ENCODE measurements at places on chromosomes 4 and X. TPM values are rescaled to one million over a fixed set of nuclear protein-coding genes. Genes with fewer than 3 reads are reported as not detected.

- H3K27me3 ChIP-seq = no peaks in the 10 kb centered on the region
- no peak overlapping the region for H3K27ac ChIP-seq
- DNase-seq = no peak
- H3K4me3 ChIP-seq = no peak overlapping the region
- H3K4me1 ChIP-seq = no peaks in the 10 kb centered on the region
Observed at GRCh38 chr4:56764775-56765174, 56.7 kb downstream of the SPINK2 start.

DNA sequence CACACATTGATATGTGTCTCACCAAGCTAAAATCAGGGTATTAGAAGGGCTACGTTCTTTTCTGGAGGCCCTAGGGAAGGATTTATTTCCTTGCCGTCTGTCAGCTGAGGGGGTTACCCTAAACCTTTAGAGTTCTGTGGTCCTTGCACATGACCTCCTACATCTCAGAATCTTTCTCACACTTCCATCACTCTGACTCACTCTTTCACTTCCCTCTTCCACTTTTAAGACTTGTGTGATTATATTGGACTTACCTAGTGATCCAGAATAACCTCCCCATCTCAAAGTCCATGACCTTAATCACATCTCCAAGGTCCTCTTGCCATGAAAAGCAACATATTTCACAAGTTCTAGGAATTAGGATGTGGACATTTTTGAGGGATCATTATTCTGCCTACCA lies 53.6 kb upstream of the FUNDC1 start:
- H3K4me1 ChIP-seq = no peaks in the 10 kb centered on the region
- no peak overlapping the region for H3K27ac ChIP-seq
- H3K27me3 ChIP-seq = no peaks in the 10 kb centered on the region
- H3K4me3 ChIP-seq = no peak overlapping the region
- H3K36me3 ChIP-seq = no peaks in the 10 kb centered on the region

DNA sequence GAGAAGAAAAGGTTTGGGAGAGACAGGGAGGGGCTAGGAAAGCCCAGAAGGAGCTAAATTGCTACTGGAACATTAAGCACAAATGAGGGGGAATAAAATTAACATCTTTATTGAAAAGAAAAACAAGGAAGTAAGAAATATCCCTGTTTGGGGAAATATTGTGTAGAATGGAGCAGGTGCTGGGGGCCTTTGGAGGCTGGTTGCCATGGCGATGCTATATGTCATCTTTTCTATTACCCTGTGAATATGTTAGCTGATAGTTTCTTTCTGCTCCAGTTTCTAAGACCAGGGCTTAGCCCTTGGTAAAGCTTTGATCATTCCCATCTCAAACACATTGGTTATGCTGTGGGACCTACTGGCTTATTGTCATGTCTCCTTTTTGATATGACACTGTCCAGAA lies 28.7 kb downstream of the TMEM31 start:
- H3K4me1 ChIP-seq = no peaks in the 10 kb centered on the region
- no peaks in the 10 kb centered on the region for H3K36me3 ChIP-seq
- H3K27ac ChIP-seq = no peak overlapping the region
- no peaks in the 10 kb centered on the region for H3K27me3 ChIP-seq
- H3K4me3 ChIP-seq = no peak overlapping the region

- no peak for DNase-seq
- no peaks in the 10 kb centered on the region for H3K4me1 ChIP-seq
- no peak overlapping the region for H3K4me3 ChIP-seq
- H3K27me3 ChIP-seq = peaks cover 3% of the 10 kb centered on the region
- H3K27ac ChIP-seq = no peak overlapping the region
Observed at GRCh38 chr4:24266951-24267722, 317.2 kb downstream of the DHX15 start.

- peaks cover 2% of the 10 kb centered on the region for H3K4me1 ChIP-seq
- no peaks in the 10 kb centered on the region for H3K27me3 ChIP-seq
- no peaks in the 10 kb centered on the region for H3K36me3 ChIP-seq
- no peak overlapping the region for H3K4me3 ChIP-seq
Observed at GRCh38 chrX:69031971-69032391, 133.3 kb downstream of the PJA1 start.

GRCh38 chr4:185207466-185207865 lies 1.9 kb upstream of the SNX25 start:
- no peak overlapping the region for H3K4me3 ChIP-seq
- DNase-seq = no peak
- H3K27me3 ChIP-seq = no peaks in the 10 kb centered on the region
- H3K36me3 ChIP-seq = peaks cover 2% of the 10 kb centered on the region
- peaks cover 28% of the 10 kb centered on the region for H3K4me1 ChIP-seq
- H3K27ac ChIP-seq = no peak overlapping the region

The HEPH gene
- total RNA-seq = not detected

The WAS gene
- total RNA-seq = 76.1 TPM

The LRP2BP gene
- 0.60 TPM for total RNA-seq

The ART3 gene
- total RNA-seq = not detected

The HTT gene
- total RNA-seq = 91.6 TPM

Data from activated naive CD4-positive, alpha-beta T cell treated with anti-CD3 and anti-CD28 coated beads for 36 hours (primary cell).